Neuronal stem cell (in vitro differentiated cells): ENCODE measurements at places on chromosomes 1 and 21.
A peak's percentile ranks its signal among the peaks of the same experiment; 100 is the strongest.

- H3K36me3 ChIP-seq: peaks cover 27% of the 10 kb centered on the region
- H3K4me3 ChIP-seq: no peak overlapping the region
- no peak overlapping the region for H3K27ac ChIP-seq
- H3K27me3 ChIP-seq: no peaks in the 10 kb centered on the region
- no peak for DNase-seq
- no peaks in the 10 kb centered on the region for H3K4me1 ChIP-seq
These were observed 55.9 kb upstream of the RCC1 start for GRCh38 chr1:28449904-28450303.

DNA sequence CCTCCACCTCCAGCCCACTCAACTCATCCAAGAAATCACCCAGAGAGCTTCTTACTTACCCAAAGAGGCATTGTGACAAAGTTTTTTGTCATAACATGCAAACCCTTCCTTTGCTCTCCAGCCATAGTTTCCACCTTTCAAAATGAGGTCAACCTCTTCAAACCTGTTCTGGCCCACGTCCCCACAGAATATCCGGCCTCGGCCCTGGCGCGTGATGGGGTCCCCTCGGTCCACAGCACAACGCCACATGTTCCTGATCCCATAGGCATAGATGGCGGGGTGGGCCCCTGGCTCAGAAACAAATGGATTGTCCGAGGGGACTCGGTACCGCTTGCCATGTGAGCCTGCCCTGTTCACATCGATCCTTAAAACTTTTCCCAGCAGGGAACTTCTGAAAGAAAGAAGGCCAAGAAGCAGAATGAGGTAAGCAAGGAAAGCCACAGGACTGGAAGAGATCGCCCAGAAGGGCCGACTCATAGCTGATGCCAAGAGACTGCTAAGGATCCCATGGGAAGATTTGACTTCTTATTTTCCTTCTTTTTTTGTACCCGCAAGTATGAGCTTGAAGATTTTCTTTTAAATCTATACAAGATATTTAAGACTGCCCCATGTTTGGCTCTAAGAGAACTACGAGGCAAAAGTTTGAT lies 7.8 kb downstream of the HHIPL2 start:
- H3K4me3 ChIP-seq: no peak overlapping the region
- H3K27me3 ChIP-seq: no peaks in the 10 kb centered on the region
- no peaks in the 10 kb centered on the region for H3K36me3 ChIP-seq
- H3K4me1 ChIP-seq: no peaks in the 10 kb centered on the region
- H3K27ac ChIP-seq: no peak overlapping the region
- no peak for DNase-seq

DNA sequence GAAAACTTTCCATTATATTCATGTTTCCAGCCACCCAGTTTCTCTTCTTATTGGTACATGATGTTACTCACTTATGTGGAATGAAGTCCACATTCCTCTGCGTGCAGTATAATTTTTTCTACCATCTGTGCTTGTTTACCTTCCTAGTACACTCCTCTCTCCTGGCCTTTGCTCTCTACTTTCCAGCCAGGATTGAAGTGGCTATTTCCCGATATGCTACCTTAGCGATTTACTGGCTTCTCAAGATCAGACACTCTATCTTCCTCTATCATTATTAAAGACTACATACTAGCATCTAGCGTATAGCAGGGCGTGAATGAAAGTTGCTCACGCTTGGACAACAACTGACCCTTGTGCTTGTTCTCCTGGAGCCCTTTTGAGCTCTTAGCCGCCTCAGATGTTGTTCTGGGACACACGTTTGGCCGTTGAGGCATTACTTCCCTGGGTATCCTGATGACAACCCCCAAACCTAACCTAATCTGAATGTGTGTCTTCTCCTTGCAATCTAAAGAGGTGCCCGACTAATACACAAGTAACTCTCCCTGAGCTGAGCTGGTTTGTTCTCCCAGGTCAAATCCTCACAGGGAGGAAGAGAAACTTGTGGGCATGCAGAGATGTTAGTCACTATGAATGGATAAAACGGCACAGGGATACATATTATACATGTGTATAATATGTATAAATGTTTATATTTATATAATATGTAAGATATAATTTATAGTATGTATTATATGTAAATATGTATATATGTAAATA lies 13.4 kb upstream of the MTARC2 start:
- no peaks in the 10 kb centered on the region for H3K27me3 ChIP-seq
- H3K27ac ChIP-seq: no peak overlapping the region
- H3K4me3 ChIP-seq: no peak overlapping the region
- DNase-seq: no peak

- H3K4me3 ChIP-seq: no peak overlapping the region
- no peak overlapping the region for H3K27ac ChIP-seq
- DNase-seq: no peak
- H3K36me3 ChIP-seq: no peaks in the 10 kb centered on the region
- H3K4me1 ChIP-seq: no peaks in the 10 kb centered on the region
These were observed 87.7 kb upstream of the MAGI3 start for GRCh38 chr1:113302636-113303035.

GRCh38 chr1:40763742-40764532 lies 19.6 kb upstream of the KCNQ4 start:
- H3K27ac ChIP-seq: no peak overlapping the region
- no peak for DNase-seq
- H3K4me3 ChIP-seq: no peak overlapping the region
- H3K27me3 ChIP-seq: no peaks in the 10 kb centered on the region
- peaks cover 98% of the 10 kb centered on the region for H3K36me3 ChIP-seq
- no peaks in the 10 kb centered on the region for H3K4me1 ChIP-seq

GRCh38 chr1:203492082-203492747 lies 1.7 kb upstream of the OPTC start:
- H3K27me3 ChIP-seq: no peaks in the 10 kb centered on the region
- H3K36me3 ChIP-seq: no peaks in the 10 kb centered on the region
- no peaks in the 10 kb centered on the region for H3K4me1 ChIP-seq
- H3K27ac ChIP-seq: no peak overlapping the region
- DNase-seq: no peak
- H3K4me3 ChIP-seq: no peak overlapping the region

DNA sequence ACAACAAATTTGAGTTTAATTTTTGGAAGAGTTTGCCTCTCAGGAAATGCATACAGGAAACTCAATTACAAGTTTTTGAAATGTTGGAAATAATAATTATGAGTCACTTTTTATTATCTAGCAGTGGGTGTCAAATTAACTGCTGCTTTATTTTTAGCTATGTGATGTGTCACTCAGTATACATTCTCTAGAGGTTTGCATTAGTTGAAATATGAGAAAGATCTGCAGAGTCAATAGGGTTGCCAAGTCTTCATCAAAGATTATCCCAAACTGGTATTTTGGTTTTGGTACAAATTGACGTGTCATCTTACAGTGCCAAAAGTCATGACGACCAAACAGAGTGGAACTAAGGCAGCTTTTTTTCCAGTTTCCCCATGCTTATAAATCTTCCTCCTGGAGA lies 54.3 kb upstream of the DIPK1A start:
- no peak overlapping the region for H3K4me3 ChIP-seq
- H3K27me3 ChIP-seq: no peaks in the 10 kb centered on the region
- no peak for DNase-seq
- H3K36me3 ChIP-seq: no peaks in the 10 kb centered on the region

GRCh38 chr1:114737314-114737849 lies 20.4 kb downstream of the CSDE1 start:
- peaks cover 23% of the 10 kb centered on the region for H3K36me3 ChIP-seq
- H3K27ac ChIP-seq: no peak overlapping the region
- no peak for DNase-seq
- no peak overlapping the region for H3K4me3 ChIP-seq

DNA sequence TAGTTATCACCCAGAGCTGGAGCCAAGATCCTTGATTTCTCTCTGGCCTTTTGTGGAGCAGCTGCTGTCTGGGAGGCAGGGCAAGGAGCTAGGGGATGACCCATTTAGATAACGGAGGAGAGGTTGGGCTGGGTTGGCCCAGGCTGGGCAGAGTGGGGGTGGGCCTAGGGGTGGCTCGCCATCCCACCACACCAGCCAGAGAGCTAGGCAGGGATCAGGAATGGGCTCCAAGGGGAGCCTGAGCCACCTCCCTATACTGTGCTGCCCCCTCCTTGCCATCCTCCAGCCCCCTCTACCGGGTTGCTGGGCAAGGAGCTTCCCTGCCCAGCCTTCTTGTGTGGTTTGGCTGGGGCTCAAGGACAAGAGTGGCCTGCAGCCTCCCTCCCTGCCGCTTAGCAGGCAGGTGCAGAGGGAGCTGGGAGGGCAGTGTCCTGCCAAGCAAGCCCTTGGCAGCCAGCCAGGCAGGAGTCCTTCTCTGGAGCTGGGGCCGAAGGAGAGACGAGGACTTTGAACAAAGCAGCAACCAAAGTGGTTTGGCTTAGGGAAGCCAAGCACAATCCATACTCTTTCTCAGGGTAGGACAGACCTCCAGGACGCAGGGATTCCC lies 4.1 kb downstream of the NUAK2 start:
- peaks cover 42% of the 10 kb centered on the region for H3K4me1 ChIP-seq
- peak overlapping the region; percentile 96 for H3K27ac ChIP-seq
- DNase-seq: no peak
- peak overlapping the region; percentile 7 for H3K4me3 ChIP-seq
